ENCODE measurements at places on chromosomes 5 and 9. TPM values are rescaled to one million over a fixed set of nuclear protein-coding genes. Genes with fewer than 3 reads are reported as not detected.

Gene HTR1A
- not detected for total RNA-seq

DNA sequence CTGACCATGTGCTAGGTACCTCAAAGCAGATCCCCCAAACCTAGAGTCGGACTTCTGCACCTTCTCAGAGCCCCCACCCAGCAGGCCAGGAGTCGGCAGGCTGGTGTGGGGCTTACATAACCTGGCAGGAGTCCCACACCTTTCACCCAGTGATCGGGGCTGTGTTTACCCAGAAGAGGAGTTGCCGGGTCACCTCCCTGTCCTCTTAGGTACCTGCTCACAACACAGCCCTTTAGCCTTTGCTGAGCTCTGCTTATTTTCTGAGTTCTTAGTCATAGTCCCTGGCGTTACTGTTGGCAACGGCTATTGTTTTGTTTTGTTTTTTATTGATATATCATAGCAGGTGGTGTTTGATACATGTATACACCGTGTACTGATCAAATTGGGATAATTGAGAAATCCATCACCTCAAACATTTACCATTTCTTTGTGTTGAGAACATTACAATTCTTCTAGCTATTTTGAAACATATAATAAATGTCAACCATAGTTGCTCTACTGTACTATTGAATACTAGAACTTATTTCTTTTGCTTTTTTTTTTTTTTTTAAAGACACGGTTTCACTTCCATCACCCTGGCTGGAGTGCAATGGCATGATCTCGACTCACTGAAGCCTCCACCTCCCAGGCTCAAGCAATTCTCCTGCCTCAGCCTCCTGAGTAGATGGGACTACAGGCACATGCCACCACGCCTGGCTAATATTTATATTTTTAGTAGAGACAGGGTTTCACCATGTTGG, 10.4 kb upstream of the EEIG1 start:
- H3K27ac ChIP-seq: peak overlapping the region; percentile 65
- H3K36me3 ChIP-seq: no peaks in the 10 kb centered on the region
- no peaks in the 10 kb centered on the region for H3K4me1 ChIP-seq

Gene PCDHAC1
- 0.10 TPM for total RNA-seq

- no peak overlapping the region for H3K27ac ChIP-seq
- no peak overlapping the region for H3K4me3 ChIP-seq
- H3K27me3 ChIP-seq: no peaks in the 10 kb centered on the region
- no peaks in the 10 kb centered on the region for H3K36me3 ChIP-seq
- no peak for DNase-seq
These were observed 34.3 kb downstream of the RGMB start for GRCh38 chr5:98807806-98808205.

- H3K4me3 ChIP-seq: no peak overlapping the region
- DNase-seq: no peak
- H3K27ac ChIP-seq: no peak overlapping the region
- no peaks in the 10 kb centered on the region for H3K4me1 ChIP-seq
These were observed 353.6 kb downstream of the BNC2 start for GRCh38 chr9:16516891-16517290.

GRCh38 chr5:99320436-99320835, 391.6 kb upstream of the CHD1 start:
- H3K4me1 ChIP-seq: no peaks in the 10 kb centered on the region
- H3K27me3 ChIP-seq: no peaks in the 10 kb centered on the region
- H3K27ac ChIP-seq: no peak overlapping the region
- H3K4me3 ChIP-seq: no peak overlapping the region

DNA sequence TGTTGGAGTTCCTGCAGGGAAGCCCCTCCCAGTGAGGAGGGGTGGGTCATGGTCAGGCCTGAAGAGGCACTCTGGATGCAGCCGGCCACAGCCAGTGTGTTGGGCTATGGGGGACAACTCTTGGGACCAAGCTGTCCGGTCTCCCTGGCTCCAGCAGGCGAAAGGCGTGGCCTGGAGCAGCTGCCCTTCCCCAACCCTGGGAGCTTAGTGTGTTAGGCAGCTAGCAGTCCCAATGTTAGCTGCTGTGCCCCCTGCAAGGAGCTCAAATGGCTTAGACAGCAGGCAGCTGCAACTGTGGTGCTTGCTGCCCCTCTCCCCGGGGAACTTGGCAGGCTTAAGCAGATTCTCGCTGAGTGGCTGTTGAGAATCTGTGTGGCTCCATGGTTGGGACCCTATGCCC, 67.5 kb upstream of the ACTBL2 start:
- H3K27me3 ChIP-seq: no peaks in the 10 kb centered on the region
- no peak for DNase-seq
- no peak overlapping the region for H3K4me3 ChIP-seq
- no peak overlapping the region for H3K27ac ChIP-seq
- no peaks in the 10 kb centered on the region for H3K36me3 ChIP-seq
- H3K4me1 ChIP-seq: no peaks in the 10 kb centered on the region

Gene LHX6
- total RNA-seq: 1.1 TPM

GRCh38 chr9:128340691-128341434, 536 bp downstream of the SLC27A4 start:
- H3K4me3 ChIP-seq: peak overlapping the region; percentile 98
- peak; percentile 40 for DNase-seq
- H3K27me3 ChIP-seq: no peaks in the 10 kb centered on the region

Gene GABRB2
- 1.5 TPM for total RNA-seq

DNA sequence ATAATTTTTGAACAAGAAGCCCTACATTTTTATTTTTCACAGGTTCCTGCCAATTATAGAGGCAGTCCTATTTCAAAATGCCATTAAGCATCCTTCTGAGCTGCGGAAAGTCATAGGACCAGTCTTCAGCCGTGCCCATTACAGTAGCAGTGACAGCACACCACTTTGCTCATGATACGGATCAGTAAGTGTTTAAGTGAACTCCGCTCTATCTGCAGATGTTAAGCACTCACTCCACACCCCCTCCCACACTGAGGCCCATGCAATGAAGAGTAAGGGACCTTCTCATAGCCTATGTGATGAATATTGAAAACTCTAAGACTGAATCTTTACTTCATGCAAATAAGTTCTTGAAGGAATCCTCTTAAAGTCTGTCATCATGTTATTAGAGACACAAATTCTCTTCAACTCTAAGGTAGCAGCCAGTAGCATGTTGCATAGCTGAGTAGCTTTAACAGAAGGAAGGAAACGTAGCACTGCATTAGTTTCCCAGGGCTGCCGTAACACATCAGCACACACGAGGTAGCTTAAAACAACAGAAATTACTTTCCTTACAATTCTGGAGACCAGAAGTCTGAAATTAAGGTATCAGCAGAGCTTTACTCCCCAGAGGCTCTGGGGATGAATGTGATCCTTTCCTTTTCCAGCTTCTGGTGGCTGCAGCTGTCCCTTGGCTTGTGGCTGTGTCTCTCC, 20.3 kb upstream of the TAF11L2 start:
- no peak overlapping the region for H3K4me3 ChIP-seq
- DNase-seq: no peak
- no peaks in the 10 kb centered on the region for H3K27me3 ChIP-seq
- no peaks in the 10 kb centered on the region for H3K36me3 ChIP-seq
- no peaks in the 10 kb centered on the region for H3K4me1 ChIP-seq

DNA sequence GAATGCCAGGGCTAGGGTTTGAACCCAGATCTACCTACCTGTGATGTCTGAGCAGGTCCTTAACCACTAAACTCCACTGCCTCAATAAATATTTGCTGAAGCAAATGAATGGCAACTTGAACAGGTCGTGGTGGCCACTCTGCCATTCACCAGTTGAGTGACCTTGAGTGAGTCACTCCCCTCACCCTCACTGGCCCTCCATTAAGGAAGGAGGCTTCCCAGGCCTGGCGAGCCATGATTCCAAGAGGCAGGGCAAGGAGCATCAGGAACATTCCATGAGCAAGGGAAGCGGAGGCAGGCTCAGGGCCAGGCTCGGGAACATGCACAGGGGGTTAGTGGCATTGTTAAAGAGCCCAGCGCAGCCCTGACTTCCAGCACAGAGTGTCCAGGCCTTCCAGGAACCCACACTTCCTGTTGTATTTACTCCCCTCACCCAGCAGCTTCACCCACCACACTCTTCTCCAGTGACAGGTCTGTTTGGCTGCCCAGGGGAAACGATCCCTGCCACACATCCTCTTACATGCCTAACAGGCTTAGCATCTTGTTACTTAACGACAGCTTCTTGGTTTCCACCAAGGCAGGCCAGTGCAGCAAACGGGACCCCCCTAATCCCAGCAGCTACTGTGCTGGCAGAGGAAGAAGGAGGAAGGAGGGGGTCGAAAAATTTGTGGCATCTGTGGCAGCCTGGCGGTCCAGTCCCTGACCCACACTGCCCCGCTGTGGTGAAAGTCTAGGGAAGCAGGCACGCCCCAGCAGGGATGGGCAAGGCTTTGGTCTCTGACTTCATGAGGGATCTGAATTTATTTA, 43.7 kb upstream of the TTC1 start:
- H3K27me3 ChIP-seq: no peaks in the 10 kb centered on the region
- no peaks in the 10 kb centered on the region for H3K36me3 ChIP-seq
- H3K27ac ChIP-seq: no peak overlapping the region
- H3K4me1 ChIP-seq: no peaks in the 10 kb centered on the region

Gene ARHGEF28
- total RNA-seq: 8.0 TPM

GRCh38 chr5:76114179-76114851, 31.1 kb downstream of the SV2C start:
- peak overlapping the region; percentile 79 for H3K27ac ChIP-seq
- DNase-seq: peak; percentile 92
- no peak overlapping the region for H3K4me3 ChIP-seq
- no peaks in the 10 kb centered on the region for H3K27me3 ChIP-seq
- no peaks in the 10 kb centered on the region for H3K4me1 ChIP-seq
- H3K36me3 ChIP-seq: no peaks in the 10 kb centered on the region

Gene TXNDC8
- not detected for total RNA-seq

Gene NMUR2
- not detected for total RNA-seq

Gene NMRK1
- total RNA-seq: 21.3 TPM

Gene NIPAL4
- not detected for total RNA-seq

DNA sequence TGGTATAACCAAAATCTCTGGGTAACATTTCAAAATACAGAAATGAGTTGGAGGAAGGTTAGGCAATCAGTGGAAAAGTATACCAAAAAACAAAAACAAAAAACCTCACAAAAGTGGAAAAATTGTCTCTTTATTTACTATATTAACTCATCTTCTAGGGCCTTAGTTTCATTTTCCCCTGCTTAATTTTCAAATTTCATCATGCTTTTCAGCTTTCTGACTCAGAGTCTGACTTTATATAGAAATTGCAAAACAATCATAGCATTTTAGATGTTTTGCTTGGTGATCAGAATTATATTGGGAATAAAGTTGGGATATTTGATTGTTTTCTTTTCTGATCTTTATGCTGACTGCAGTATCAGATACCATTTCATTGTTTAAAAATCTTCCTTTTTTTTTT, 257.0 kb upstream of the PRR16 start:
- no peaks in the 10 kb centered on the region for H3K4me1 ChIP-seq
- H3K27me3 ChIP-seq: no peaks in the 10 kb centered on the region
- H3K27ac ChIP-seq: no peak overlapping the region

GRCh38 chr5:147051193-147051592, 172.6 kb upstream of the PPP2R2B start:
- H3K4me1 ChIP-seq: no peaks in the 10 kb centered on the region
- DNase-seq: no peak
- H3K27ac ChIP-seq: no peak overlapping the region
- no peak overlapping the region for H3K4me3 ChIP-seq
- no peaks in the 10 kb centered on the region for H3K27me3 ChIP-seq

Gene GRXCR2
- not detected for total RNA-seq

- H3K4me1 ChIP-seq: no peaks in the 10 kb centered on the region
- H3K4me3 ChIP-seq: no peak overlapping the region
- no peak for DNase-seq
- no peaks in the 10 kb centered on the region for H3K27me3 ChIP-seq
These were observed 183.2 kb downstream of the TMEM161B start for GRCh38 chr5:88085462-88085861.

Gene ARID3C
- not detected for total RNA-seq

Gene TEK
- total RNA-seq: 1.6 TPM

Gene SLC46A2
- not detected for total RNA-seq

Gene GMCL2
- not detected for total RNA-seq

Gene SNCAIP
- 1.3 TPM for total RNA-seq

Gene NTRK2
- 2.3 TPM for total RNA-seq

Gene MSMP
- not detected for total RNA-seq

Gene TRAPPC13
- 23.6 TPM for total RNA-seq

DNA sequence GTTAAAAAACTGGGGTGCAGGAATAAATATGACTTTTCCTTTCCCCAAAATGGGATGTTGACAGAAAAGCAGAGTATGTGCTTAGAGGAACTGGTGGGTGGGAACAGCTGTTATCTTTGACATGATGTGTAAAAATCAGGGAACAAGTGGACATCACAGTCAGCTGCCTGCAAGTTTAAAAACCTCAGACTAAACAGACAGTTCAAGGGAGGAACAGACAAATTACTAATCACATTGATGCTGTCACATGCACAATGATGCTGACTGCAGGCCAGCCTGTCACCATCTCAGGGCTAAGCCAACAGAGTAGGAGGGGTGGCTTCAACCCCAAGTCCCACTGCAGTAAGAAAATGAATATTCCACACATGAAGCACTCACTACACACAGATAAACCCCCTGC, 38.2 kb upstream of the UBAP2 start:
- H3K27me3 ChIP-seq: no peaks in the 10 kb centered on the region
- no peak overlapping the region for H3K27ac ChIP-seq
- H3K4me1 ChIP-seq: no peaks in the 10 kb centered on the region
- DNase-seq: no peak

DNA sequence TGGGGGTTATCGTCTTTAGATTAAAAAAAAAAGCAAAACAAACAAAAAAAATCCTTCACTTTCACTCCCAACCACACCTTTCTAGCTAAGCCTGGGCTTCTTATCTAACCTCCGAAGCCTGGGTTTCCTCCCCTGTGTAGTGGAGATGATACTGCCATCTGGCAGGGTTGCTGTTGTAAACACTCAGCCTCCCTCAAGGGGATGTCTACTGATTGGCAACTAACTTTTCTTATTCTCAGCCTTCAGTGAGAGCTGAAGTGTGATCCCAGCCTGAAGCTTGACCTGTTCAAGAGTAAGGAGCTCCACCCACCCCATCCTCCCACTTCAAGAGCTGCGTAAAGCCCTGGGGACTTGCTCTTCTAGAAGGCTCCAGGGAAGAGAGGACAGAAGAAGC, 21.5 kb upstream of the WWC1 start:
- H3K27ac ChIP-seq: peak overlapping the region; percentile 15
- H3K4me3 ChIP-seq: no peak overlapping the region
- no peaks in the 10 kb centered on the region for H3K4me1 ChIP-seq
- DNase-seq: peak; percentile 24

GRCh38 chr5:55856516-55857246, 5.5 kb downstream of the IL31RA start:
- H3K4me3 ChIP-seq: no peak overlapping the region
- H3K36me3 ChIP-seq: no peaks in the 10 kb centered on the region
- H3K27me3 ChIP-seq: no peaks in the 10 kb centered on the region
- no peak for DNase-seq
- H3K4me1 ChIP-seq: no peaks in the 10 kb centered on the region
- no peak overlapping the region for H3K27ac ChIP-seq

Gene AHRR
- 1.9 TPM for total RNA-seq

GRCh38 chr5:68267066-68267465, 51.5 kb downstream of the PIK3R1 start:
- peaks cover 26% of the 10 kb centered on the region for H3K4me1 ChIP-seq
- no peaks in the 10 kb centered on the region for H3K36me3 ChIP-seq
- no peaks in the 10 kb centered on the region for H3K27me3 ChIP-seq
- DNase-seq: no peak
- no peak overlapping the region for H3K4me3 ChIP-seq
